ENCODE measurements at places on chromosomes 7 and 10.

- H3K4me1 ChIP-seq, result no peaks in the 10 kb centered on the region
- no peak for DNase-seq
- H3K4me3 ChIP-seq, result no peak overlapping the region
- H3K27ac ChIP-seq, result no peak overlapping the region
- H3K36me3 ChIP-seq, result no peaks in the 10 kb centered on the region
Measured at GRCh38 chr7:46626261-46626660, 705.2 kb upstream of the IGFBP3 start.

GRCh38 chr10:86355571-86356038, 11.0 kb downstream of the GRID1 start:
- H3K36me3 ChIP-seq, result no peaks in the 10 kb centered on the region
- H3K4me3 ChIP-seq, result no peak overlapping the region
- no peaks in the 10 kb centered on the region for H3K4me1 ChIP-seq
- H3K27me3 ChIP-seq, result no peaks in the 10 kb centered on the region

- no peak overlapping the region for H3K4me3 ChIP-seq
- no peak for DNase-seq
- H3K36me3 ChIP-seq, result no peaks in the 10 kb centered on the region
- H3K27ac ChIP-seq, result no peak overlapping the region
- no peaks in the 10 kb centered on the region for H3K4me1 ChIP-seq
Measured at GRCh38 chr7:4996696-4997222, 37.8 kb upstream of the MMD2 start.

DNA sequence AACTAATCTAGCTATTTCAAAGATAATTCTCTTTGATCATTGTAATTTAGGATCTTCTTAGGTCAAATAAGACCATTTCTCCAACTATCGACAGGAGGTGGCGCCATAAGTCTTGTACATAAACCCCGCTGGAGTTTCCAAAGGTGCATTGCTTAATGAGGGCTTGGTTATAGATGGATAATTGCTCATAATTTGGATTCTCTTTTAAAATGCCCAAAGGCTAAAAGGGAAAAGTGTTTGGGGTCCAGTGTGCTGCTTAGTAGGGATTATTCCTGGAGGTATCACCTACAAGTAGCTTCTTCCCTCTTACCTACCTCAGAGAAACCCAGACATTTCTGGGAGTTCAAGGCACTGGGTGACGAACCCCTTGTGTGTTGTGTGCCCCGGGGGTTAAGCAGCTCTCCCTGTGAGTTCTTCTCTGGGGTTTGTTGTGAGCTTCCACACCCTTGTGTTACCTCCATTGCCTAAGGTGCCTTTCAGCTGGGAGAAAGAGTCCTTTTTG, 75.2 kb downstream of the PAXIP1 start:
- no peaks in the 10 kb centered on the region for H3K36me3 ChIP-seq
- peak; percentile 84 for DNase-seq
- H3K27ac ChIP-seq, result peak overlapping the region; percentile 95
- no peaks in the 10 kb centered on the region for H3K4me1 ChIP-seq
- no peaks in the 10 kb centered on the region for H3K27me3 ChIP-seq
- peak overlapping the region; percentile 60 for H3K4me3 ChIP-seq

DNA sequence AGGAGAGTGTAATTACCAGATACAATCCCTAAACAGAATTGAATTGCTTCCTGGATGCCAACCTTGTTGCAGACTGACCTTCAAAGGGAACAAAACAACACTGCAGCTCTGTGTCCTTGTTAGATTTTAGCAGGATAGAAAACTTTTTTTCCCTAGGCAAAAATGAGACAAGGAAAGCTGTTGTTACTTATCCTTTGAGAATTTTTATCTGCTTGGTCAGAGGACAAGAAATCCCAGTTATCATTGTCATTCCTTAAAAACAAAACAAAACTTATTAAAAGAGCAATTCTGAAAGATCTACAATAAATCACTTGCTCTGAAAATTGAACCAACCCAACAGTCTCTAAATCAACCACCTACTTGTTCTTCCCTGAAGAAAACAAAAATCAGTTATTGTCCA, 652.6 kb downstream of the REEP3 start:
- H3K27me3 ChIP-seq, result no peaks in the 10 kb centered on the region
- H3K4me1 ChIP-seq, result no peaks in the 10 kb centered on the region
- H3K4me3 ChIP-seq, result no peak overlapping the region
- DNase-seq, result no peak
- no peak overlapping the region for H3K27ac ChIP-seq

DNA sequence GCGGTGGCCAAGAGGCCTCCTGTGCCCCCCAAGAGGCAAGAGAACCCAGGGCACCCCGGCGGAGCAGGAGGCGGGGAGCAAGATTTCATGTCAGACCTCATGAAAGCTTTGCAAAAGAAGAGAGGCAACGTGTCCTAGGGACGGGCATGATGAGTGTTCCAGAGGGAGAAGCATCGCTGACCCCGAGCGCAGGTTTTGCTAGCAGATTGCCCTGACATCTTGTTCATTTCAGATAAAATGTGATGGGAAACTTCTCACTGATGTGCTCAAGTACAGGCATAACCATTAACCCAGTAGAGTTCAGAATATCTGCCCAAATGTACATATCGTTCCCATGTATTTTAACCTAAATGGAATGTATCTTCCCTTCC, 129.2 kb downstream of the APBB1IP start:
- peaks cover 22% of the 10 kb centered on the region for H3K27me3 ChIP-seq
- no peak overlapping the region for H3K27ac ChIP-seq
- H3K36me3 ChIP-seq, result no peaks in the 10 kb centered on the region
- peak overlapping the region; percentile 44 for H3K4me3 ChIP-seq

GRCh38 chr7:106101726-106102125, 10.4 kb downstream of the SYPL1 start:
- H3K4me3 ChIP-seq, result no peak overlapping the region
- H3K27ac ChIP-seq, result no peak overlapping the region
- no peaks in the 10 kb centered on the region for H3K27me3 ChIP-seq
- H3K4me1 ChIP-seq, result no peaks in the 10 kb centered on the region
- DNase-seq, result no peak

GRCh38 chr10:108788891-108789290, 1134.4 kb downstream of the XPNPEP1 start:
- no peaks in the 10 kb centered on the region for H3K27me3 ChIP-seq
- no peak overlapping the region for H3K4me3 ChIP-seq
- no peaks in the 10 kb centered on the region for H3K36me3 ChIP-seq
- no peak for DNase-seq
- no peaks in the 10 kb centered on the region for H3K4me1 ChIP-seq
- no peak overlapping the region for H3K27ac ChIP-seq

- H3K4me1 ChIP-seq, result no peaks in the 10 kb centered on the region
- no peak for DNase-seq
- no peaks in the 10 kb centered on the region for H3K36me3 ChIP-seq
- H3K27me3 ChIP-seq, result no peaks in the 10 kb centered on the region
- H3K27ac ChIP-seq, result no peak overlapping the region
- H3K4me3 ChIP-seq, result no peak overlapping the region
Measured at GRCh38 chr10:121098211-121098610, 247.0 kb downstream of the WDR11 start.
